ENCODE measurements at places on chromosomes 2 and 18.

DNA sequence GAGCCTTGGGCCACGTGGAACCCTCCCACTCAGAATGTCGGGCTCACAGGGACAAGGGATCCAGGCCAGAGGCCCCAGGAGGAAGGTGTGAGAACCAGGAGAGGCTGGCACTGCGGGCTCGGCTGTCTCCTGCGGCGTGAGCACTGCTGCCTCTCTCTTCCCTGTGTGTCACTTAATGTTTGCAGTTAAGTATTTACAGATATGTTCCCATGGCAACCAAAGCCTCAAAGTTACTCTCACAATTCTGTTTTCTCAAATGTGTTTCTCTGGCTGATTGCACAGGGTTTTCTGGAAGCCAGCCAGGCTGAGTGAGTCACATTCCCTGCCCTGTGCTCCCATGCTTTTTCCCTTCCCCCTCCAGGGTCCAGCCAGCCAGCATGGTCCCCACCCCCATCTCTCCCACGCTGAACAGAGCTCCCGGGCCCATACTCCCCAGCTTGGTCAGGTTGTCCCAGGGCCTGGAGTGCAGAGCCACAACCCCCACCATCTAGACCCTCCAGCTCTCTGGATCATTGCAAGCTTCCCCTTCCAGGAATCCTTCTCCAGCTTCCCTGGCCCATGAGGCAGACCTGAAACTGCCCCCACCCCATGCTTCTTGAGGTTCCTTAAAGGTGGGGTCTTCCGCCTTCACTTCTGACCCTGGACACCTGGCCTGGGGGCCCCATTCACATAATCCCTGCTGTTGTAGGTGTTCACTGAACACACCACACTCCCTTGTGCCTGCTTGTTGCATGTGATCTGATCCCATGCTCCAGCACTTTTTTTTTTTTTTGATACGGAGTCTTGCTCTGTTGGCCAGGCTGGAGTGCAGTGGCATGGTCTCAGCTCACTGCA lies 265.9 kb downstream of the CELF4 start:
- peak; percentile 97 for DNase-seq

DNA sequence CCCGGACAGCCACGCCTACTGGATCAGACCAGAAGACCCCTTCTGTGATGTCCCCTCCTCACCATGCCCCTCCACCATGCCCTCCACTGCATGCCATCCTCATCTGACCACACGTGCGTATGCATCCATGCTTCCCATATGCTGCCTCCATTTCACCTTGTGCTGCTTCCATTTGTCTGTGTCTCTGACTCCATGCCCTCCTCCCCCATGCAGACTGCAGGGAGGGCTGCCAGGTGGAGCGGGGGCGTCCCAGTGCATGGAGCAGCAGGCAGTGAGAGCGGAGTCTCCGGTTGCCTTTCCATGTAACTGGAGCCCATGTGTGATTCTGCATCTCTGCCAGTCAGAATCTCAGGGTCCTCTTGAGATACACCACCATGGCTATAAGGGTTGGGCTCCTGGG lies 52.6 kb downstream of the COA5 start:
- no peak for DNase-seq

- DNase-seq: no peak
Measured at GRCh38 chr2:179541586-179541985, 277.0 kb upstream of the SESTD1 start.

DNA sequence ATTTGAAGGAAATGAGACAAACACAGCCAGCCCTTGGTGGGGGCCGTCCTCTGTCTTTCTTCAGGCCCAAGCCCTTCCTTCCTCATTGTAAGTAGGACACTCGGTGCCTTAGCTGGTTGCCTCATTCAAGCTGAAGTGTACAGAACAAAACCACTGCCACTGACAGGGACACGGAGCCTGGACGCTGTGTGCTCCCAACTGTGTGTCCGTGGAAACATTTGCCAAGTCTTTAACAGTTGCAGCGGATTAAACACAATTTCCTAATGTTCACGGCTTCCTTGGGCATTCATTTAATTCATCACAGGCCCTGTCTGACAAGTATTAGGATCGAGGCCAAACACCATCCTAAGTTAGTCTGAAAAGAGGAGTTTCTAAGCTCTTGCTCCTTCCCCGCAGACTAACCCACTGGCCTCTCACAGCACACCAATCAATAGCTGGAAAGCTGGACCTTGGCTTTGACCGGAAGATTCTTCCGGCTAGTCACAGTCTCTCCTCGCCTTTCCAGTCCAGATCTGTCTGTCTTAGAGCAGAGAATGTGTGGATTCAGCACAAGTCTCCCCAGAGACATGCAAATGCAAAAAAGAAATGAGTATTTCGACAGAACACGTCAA lies 68.7 kb upstream of the ACSL3 start:
- no peak for DNase-seq

DNA sequence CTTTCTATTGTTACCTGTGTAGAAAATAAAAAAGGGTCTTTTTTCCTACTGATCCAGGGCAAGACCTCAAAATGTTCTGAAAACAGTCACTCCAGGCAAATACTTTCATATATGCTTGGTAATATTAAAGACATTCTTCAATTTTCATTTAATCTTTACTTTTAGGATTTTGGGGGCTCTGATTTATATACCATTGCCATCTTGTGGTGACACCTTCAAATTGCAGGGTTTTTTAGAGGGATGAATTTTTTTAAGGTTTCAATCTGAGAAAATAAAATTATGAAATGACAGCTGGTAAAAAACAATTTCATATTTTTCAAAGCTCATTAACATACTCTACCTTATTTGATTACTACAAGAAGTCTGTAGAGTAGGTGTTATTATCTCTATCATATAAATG lies 26.8 kb downstream of the MAPK4 start:
- DNase-seq: no peak

DNA sequence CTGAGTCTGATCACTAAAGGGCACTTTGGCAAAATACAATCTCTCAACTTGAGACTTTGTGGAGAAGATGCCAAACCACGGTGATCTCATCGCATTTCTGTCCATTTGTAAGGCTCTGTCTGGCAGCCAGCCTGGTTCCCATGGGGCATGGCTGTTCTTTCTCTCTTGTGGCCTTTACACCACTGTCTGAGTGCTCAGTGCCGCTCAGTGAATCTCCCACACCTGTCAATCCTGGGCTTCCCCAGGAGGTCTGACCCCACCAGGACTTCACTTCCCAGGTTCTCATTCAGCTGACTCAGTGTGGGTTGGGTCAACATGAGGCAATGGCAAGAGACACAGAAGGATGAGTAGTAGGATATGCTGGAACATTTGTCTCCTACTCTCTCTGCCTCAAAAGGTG lies 96.8 kb upstream of the TRIB2 start:
- peak; percentile 91 for DNase-seq

DNA sequence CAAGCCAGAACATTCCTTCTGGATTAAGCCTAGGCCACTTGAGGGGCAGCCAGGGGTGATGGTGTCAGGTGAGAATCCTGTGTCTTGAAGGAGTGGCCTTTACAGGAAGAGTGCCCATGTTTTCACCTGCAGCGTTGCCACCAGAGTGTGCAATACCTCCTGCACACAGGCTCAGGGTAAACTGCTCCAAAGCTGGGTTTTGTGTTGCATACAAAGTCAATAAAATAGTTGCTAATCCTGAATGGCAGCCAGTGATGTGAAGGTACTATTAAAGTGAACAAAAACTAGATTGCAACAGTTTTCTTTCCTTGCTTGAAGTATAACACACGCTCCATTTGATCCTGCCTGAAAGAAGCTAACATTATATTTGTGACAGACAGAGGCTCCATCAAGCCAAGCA lies 64.4 kb upstream of the NRP2 start:
- DNase-seq: no peak

GRCh38 chr2:84278386-84278785 lies 180.7 kb downstream of the SUCLG1 start:
- DNase-seq: no peak

GRCh38 chr2:37781028-37781427 lies 109.6 kb upstream of the CDC42EP3 start:
- DNase-seq: peak; percentile 79

DNA sequence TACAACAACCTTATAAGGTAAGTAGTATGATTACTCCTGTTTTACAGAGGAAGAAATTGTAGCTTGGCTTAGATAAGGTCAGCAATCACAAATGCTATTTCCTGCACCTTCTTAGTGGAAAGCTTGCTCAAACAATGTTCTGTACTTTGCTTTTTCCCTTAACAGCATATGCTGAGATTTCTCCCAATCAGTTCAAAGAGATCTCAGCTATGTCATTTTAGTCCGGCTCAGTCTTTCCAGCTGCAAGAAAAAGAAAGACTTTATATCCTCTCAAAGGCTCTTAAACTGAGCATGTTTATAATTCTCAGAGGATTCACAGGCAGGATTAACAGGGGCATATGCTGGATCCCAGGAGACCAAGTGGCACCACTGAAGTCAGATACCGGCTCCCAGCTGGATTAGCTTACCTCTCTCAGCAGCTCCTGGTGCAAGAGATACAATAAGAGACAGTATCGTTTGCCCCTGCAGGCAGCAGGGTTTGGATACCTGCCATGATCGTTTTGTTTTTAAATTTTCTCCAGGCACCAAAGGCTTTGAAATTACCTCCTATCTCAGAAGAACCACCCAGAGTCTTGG lies 29.5 kb downstream of the KIAA2012 start:
- DNase-seq: no peak

DNA sequence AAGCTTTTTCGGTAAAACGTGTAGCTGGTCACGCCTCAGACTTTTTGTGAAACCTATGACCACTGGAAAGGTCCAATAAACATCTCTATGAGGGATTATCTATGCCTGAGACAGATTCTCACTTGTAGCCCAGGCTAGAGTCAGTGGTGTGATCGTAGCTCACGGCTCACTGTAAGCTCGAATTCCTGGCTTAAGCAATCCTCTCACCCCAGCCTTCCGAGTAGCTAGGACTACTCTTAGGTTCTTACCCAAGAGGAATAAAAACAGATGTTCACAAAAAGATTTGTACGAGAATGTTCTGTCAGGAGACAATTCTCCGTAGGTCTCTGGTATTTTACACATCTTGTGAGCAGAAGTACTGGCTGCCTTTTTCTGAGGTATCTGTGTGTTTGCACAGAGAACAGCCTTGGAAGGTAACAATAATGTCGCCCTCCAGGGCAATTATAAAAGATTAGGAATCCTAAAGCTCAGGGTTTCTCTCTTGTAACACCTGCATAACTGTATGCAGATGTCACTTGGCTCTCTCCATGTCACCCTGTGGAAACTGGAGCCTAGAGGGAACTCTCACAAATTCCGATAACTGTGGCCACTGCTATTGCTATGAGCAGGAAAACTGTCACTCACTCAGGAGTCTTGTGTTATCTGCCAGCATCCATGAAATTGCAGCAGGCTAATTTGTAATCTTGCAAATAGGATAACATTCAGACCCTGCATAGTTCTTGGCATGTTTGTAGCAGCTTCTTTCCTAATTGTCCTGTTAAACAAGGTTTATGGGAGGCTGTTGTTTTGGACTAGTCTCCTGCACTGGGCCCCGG lies 25.5 kb upstream of the RALBP1 start:
- DNase-seq: peak; percentile 36

DNA sequence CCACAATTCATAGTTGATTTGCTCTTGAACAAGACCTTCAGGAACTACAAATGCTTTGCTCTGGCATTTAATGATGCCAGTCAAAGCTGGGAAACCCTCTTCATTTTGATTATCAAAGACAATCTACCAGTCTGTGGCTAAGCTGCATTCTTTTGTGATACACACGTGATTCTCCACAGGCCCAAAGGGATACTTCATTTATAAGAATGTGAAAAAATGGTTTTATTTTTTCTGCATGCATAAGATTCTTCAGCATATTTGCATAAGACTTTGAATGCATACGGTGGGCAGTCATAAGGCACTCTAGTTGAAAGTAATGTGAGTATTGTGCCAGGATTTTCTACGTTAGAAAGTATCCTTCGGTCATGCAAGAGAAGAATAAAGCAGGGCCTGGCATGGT lies 33.0 kb upstream of the ARL5A start:
- peak; percentile 60 for DNase-seq

DNA sequence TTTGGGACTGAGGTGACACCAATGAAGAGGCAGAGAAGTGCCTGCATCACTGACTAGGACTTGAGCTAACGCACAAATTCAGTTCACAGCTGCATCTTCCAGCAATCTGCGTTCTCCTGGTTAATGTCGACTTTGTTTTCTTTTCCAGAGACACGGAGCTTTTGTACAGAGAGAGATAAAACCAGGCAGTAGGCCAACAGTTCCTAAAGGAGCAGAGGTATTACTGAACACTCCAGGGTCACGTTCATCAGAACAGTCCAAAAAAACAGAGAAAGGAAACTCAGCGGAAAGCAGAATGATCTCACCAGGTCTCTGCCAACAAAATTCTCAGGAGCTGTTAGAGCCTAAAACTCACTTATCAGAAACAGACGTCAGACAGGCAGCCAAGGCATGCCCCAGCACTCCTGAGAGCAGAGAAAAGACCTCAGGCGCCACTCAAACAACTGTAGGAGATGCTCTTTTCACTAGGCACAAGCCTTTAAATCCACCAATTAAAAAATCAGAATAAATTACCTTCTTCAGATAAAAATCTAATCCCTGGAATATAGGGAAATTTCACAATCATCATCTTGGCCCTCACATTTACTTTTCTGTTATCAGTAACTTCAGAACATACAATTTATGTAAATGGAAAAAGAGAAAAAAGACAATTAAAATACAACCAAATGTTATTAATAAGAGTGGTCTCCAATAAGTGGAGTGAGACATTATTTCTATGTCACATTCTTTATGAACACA lies 95.9 kb upstream of the SPTBN1 start:
- DNase-seq: peak; percentile 77

GRCh38 chr18:49045585-49045984 lies 94.8 kb upstream of the SMAD7 start:
- no peak for DNase-seq

- no peak for DNase-seq
Measured at GRCh38 chr2:201273330-201273983, 13.1 kb downstream of the CASP8 start.

DNA sequence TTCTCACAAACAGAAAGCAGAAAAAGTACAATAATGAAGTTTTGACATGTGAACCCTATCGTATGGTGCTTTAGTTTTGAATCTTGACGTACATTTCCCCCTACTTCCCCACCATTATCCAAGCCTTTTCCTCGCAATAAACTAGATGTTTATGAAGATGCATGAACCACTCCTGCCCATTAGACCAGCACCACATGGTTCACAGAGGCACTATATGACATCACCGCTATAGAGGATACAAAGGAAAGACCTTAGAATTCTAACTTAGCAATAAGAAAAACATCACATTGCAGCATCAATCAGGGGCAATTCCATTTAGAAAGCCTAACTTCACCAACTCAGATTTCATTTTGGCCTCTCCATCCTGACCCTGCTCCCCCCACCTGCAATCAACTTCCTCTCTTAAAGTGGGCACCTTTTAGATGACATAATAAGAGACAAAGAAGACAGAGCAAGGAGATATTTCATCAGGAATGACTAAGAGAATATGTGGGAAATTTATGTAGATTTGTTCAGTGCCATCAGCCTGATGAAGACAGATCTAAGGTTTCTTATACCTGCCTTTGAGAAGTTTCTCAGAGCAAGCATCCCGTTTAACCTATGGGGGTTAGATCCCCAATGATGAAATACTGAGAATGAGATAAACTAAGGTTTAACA lies 124.9 kb downstream of the PIGN start:
- DNase-seq: no peak

DNA sequence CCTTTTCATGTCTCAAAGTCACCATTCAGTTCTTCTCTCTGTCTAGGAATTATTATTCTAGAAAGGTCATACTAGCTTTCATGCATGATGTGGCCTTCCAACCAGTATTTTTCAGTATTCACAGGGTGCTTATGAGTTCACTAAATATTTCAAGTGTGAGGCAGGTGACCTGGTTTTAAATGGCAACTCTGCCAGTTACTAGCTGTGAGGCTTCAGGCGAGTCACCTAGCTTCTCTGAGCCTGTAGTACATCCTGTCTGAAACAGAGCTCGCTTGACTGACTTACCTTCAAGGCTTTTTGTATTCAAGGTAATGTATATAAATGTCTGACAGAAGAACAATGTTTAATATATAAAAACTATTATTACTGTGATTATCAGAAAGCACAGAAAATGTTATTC lies 19.4 kb upstream of the ACVR1 start:
- DNase-seq: peak; percentile 6
